ENCODE measurements at places on chromosomes 3 and 15.

DNA sequence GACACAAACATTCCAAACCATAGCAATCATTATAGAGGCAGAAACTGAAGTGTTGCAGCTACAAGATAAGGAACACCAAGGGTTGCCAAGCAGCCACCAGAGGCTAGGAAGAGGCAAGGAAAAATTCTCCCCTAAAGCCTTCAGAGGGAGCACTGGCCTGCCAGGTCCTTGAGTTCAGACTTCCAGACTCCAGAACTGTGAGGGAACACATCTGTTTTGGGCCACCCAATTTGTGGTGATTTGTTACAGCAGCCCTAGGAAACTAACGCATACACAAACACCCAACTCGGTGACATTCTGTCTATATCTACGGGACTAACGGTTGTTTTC lies 54.6 kb downstream of the MB21D2 start:
- DNase-seq: no peak

DNA sequence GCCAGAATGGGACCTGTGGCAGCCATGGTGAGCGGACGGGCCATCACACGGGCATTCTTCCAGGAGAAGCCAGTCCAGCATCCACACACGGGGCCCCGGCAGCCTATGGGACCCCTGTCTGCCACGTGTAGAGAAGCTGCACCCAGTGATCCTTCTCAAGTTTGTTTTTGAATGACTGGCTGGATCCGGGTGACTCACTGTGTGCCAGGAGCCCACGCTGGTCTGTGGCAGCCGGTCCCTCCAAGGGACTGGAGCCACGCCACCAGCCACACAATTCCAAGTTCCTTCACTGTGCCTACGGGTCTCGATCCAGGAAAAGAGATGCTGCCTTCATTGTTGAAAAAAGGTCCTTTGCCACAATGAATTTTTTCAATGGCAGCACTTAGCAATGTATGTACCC lies 58.1 kb downstream of the ATP10A start:
- DNase-seq: no peak

DNA sequence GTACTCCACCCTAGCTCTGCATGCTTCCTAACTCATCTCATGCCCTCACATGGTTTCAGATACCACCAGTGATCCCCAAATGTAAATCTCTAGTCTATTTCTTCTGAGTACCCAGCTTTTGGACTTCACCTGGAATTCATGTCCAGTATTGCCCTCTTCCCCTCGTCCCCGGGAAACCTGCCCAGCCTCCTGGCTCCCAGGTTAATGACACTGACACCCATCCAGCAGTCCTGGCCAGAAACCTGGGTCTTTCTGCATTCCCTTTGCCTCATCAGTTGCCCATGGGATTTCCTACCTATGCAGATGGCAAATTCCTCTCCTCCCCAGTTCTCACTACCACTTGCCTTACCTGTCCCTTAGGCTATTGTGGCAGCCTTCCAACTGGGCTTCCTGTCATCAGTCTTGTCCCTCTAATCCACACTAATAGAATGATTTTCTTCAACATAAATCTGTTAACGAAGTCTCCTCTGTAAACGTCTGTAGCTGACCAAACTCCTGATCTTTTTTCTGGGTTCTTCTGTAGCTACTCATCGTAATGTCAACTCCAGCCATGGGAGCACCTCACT lies 15.3 kb upstream of the MYLK start:
- DNase-seq: no peak

- no peak for DNase-seq
Measured at GRCh38 chr3:53554559-53555067, 60.2 kb downstream of the CACNA1D start.

DNA sequence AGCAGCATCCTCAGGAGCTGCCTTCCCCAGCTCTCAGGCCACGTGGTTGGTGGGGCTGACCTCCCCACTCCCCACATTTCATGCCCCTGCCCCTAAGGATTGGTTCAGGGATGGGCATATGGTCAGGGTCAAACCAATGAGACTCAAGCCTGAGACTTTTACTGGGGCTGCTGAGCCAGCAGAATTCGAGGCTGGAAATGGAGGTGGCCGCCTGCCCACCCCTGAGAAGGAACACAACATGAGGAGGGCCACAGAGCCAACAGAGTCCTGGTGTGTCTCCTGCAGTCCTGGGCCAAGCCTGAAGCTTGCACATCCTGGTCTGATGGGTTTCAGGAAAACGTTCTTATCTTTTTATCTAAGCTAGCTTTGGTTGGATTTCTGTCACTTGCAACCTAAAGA lies 5.9 kb downstream of the EHD4 start:
- no peak for DNase-seq

GRCh38 chr3:168991803-168992202 lies 671.7 kb downstream of the MECOM start:
- DNase-seq: no peak

DNA sequence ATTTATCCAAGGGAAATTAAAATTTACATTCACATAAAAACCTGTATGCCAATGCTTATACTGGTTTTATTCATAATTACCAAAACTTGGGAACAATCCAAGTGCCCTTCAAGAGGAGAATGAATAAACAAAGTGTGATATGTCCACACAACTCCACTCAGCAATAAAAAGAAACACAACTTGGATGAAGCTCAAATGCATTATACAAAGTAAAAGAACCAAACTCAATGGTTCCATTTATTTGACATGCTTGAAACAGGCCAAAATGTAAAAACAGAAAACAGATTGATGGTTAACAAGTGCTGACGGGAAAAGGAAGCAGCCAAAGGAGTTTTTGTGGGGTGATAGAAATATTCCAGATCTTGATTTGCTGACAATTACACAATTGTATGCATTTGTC lies 23.5 kb downstream of the OCA2 start:
- no peak for DNase-seq

DNA sequence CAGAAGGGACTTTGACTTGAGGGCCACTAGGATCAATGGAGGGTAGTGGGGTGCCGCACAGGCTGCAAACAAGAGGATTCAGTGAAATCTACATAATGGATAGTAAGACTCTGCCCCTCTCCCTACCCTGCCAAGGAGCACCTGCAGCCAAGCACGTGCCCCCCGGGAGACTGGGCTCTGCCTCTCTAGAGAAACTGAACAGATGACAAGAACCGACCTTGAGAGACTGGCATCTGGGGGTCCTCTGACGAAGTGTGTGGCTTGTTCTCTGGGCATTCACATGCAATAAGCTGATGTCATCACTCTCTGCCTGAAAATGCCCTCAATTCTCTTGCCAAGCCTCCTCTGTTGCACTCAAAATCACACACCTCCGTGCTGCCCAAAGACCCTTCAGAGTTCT lies 132.3 kb downstream of the FAM43A start:
- no peak for DNase-seq

GRCh38 chr15:94002041-94002440 lies 229.3 kb upstream of the MCTP2 start:
- DNase-seq: peak; percentile 78

Measured in neural progenitor cell (in vitro differentiated cells).